Large intestine (tissue), 12 donors: ENCODE measurements at places on chromosomes 12 and 14.

DNA sequence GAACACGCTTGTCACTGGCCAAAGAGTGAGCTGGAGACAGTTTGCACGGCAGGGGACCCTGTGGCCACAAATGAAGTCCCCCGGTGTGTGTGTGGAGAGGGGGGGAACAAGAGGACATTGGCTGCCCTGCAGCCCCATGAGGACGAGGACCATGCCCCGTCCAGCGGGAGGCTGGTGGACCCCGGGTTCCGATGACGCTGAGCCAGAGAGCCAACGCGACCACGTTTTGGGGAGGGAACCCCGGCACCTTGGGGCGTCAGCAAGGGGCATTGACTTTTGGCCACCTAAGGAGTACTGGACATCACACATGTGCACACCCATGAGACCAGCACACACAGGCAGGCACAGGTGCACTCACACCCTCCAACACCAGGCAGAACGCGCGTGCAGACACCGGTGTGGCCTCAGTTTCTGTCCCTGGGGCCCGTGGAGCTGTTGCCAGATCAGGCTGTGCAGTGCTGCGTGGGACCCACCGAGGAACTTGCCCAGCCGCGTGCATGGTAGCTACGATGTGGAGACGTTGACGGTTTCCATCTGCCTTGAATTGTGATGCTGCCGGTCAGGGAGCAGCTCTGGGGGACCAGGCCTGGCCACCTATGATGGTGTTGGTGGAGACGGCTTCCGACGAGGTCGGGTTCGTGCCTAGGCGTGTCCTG, 26.5 kb downstream of the NOC4L start:
- no peak for DNase-seq

DNA sequence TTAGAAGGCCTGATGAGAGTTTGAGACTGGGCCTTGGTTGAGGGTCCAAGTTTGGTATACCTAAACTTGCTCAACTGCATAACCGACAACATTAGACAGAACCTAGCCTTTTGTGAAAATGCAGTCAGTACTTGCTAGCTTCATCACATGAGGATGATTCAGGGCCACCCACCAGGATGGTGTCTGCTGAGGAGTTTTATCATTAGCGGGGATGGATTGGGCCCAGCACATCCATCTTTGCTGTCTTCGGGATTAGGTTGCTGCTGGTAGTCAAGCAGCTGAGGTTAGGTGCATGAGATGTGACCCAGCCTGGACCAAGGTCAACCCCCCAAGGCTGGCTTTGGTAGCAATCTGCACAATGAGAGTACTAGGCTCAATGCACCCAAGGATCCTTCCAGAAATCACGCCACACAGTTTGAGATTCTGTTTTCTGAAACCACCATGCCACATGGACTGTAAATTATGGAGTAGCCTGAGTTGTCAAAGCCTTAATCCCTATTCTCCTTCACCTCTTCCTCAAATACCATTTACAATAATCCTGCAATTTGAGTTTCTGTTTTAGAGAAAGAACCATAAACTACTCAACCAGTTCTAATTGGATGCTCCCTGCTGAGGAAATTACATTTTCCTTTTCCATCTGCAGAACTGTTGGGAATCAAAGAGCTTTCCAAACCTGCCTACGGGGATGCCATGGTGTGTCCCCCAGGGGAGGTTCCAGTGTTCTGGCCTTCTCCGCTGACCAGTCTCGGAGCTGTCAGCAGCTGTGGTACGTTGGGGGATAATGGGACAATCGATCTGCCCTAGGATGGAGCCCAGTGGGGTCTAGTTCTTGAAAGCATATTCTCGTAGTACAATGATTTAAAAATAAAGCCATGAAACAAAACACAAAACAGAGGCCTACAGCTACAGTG, 61.7 kb downstream of the DGLUCY start:
- DNase-seq, result no peak

DNA sequence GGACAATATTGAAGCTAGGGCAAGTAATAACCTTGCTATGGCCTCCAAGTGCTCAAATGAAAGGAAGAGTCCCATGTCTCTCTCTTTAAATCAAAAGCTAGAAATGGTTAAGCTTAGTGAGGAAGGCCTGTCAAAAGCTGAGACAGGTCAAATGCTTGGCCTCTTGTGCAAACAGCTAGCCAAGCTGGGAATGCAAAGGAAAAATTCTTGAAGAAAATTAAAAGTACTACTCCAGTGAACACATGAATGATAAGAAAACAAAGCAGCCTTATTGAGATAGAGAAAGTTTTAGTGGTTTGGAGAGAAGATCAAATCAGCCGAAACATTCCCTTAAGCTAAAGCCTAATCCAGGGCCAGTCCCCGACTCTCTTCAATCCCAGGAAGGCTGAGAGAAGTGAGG, 84.1 kb upstream of the PLEKHA5 start:
- DNase-seq, result no peak

- DNase-seq, result peak; percentile 68
Observed at GRCh38 chr14:33938131-33938949, 12.5 kb downstream of the EGLN3 start.

- DNase-seq, result no peak
Observed at GRCh38 chr14:23005451-23006187, 4.3 kb downstream of the C14orf93 start.

DNA sequence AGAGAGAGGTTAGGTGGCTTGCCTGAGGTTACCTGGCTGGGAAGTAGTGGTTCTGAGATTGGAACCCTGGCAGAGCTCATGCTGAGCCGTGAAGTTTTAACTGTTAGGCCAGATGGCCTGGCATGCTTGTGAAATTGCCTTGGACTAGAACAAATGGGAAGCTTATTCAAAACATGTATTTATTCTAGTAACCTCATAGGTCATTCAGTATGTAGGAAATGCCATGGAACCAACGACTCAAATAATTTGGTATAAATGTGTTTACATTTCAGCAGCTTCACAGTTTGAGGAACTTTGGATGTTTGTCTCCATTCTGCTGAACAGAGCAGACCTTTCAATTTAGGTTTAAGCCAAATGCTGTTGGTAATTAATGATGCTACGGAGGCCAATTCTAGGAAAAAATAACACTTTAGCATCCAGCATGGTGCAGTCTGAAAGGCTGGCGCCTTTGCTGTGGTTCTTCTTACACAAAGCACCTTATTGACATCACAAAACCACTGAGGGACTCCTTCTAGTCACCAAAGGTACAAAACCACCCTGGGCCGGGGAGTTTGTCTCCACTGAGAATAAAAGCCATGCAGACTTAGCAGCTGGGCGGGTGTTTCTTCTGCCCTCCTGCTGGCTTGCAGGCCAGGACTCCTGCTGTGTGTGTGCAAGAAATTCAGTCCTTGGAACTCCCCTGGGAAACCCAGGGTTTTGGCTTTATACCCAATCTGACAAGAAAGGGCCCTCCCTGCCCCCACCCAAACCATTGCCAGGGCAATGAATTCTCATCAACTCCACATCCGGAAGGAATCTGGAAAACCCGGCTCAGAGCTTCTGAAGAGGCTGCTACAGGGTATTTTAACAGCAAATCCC, 64.2 kb downstream of the ELK3 start:
- DNase-seq, result peak; percentile 25

DNA sequence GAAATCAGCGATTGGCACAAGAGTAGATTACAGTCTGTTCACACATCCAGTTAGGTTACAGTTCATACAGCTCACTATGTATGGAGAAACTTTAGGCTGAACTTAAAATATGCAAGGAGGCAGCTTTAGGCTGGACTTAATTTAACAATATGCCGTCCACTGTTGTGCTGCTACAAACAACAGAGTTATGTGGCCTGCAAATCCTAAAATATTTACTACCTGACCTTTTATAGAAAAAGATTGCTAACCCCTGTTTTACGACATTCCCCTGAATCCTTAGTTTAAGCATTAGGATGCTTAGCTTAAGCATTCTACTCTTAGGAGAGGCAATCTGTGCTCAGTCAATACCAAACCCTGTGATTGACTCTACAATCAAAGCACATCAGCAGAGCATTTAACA, 50.9 kb downstream of the DAO start:
- DNase-seq, result no peak
